ENCODE measurements at places on chromosomes 7 and 10.

DNA sequence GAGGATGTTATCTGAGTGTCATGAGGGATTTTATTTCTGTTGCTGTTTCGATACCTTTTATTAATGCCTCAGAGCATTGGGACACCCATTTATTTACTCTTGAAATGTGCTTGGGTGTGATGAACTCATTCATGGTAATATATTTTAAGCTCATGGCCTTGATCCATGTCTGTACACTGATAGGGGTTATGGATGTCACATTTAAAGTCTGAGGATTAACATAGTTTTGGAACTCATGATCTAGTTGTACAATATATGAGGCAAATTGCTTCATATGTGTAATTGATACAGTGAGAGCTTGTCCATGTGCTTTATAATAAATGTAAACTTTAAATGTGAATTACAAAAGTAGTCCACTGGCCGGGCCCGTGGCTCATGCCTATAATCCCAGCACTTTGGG lies 23.0 kb upstream of the ZRANB1 start:
- DNase-seq, result peak; percentile 71

GRCh38 chr7:52355053-52355452 lies 680.4 kb upstream of the POM121L12 start:
- DNase-seq, result no peak

DNA sequence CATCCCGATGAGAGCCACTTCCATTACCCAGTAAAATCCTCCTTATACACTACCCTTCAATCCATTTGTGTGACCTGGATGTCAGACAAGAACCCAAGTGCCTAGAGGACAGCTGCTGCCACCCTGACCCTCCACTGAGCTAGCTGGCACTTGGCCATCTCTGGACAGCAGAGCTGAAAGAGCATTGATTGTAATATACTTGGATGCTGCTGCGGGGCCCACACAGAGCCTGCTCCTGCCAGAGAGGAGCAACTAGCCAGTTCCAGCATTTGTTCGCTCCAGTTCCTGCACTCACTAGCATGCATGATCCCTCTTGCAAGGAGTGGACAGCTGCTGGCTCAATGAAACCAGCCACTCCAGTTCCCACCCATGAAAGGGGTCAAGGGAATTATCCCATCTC lies 8.4 kb upstream of the TMEM254 start:
- no peak for DNase-seq

DNA sequence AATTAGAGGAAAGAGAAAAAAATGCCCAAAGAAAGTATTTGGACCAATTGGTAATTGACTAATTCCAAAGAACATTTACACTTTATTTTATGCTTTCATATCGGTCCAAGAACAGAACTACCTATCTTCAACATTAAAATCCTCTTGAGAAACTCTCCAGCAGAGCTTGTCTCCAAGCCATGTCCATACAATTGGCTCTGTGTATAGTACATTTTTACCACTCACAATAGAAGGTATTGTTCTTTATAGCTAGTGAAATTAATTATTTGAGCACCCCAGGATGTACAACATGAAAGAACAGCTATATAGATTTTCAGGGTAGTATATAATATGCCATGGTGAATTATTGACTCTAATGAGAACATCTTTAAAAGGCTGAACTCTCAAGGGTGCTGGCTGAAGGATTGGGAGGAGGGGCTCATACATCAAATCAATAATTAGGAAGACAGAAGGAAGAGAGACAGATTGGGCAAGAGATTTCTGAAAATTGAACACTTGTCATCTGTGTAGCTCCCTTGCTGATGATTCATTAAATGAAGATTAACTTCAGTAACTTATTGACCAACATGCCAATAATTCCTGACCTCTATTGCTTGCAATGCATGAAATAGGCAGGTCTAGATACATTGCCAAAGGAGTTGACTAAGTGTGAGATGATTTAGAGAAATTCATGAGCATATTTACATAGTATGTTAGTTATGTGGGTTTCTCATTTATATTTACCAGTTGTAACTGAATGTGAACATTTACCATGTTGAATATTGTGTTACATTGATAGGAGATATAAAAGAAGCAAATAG lies 249.7 kb downstream of the MTERF1 start:
- no peak for DNase-seq

DNA sequence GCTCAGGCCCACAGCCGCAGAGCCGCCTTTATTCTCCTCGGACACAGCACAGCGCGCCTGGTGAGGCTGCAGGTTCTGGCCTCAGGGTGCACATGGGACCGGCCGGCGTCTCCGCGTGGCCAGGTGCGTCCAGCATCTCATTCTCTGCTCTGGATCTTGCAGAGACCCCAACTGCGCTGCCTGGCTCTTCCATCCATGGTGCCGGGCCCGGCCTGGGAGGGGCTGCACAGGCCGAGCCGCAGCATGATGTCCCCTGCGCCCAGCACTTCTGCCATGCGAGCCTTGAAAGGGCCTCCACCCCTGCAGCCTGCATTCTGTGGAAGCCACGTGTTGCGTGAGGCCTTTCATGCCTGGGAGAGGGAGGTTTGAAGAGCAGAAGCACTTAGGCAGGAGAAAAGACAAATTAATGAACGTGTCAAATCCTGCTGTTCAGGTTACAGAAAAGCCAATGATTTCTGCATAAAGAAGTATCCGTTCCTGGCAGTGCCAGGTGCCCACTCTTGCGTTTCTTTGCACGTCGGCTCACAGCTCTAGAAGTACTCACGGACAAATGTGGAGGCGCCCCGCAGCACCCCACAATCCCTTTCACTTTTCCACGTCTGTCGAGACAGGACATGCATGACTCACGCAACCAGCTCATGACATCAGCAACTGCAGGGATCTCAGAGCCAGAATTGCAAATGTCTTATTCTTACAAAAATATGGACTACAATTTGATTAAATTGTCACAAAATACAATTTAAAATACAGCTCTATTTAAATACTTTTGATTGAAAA lies 571.4 kb downstream of the DNAJB6 start:
- DNase-seq, result no peak

GRCh38 chr10:65172249-65172648 lies 1651.0 kb downstream of the REEP3 start:
- DNase-seq, result no peak

- DNase-seq, result peak; percentile 36
Observed at GRCh38 chr10:69065406-69066361, 22.2 kb upstream of the SRGN start.
